ENCODE measurements at places on chromosomes 2 and 18. TPM values are rescaled to one million over a fixed set of nuclear protein-coding genes. Genes with fewer than 3 reads are reported as not detected.

Gene CACNB4
- total RNA-seq: 8.1 TPM

DNA sequence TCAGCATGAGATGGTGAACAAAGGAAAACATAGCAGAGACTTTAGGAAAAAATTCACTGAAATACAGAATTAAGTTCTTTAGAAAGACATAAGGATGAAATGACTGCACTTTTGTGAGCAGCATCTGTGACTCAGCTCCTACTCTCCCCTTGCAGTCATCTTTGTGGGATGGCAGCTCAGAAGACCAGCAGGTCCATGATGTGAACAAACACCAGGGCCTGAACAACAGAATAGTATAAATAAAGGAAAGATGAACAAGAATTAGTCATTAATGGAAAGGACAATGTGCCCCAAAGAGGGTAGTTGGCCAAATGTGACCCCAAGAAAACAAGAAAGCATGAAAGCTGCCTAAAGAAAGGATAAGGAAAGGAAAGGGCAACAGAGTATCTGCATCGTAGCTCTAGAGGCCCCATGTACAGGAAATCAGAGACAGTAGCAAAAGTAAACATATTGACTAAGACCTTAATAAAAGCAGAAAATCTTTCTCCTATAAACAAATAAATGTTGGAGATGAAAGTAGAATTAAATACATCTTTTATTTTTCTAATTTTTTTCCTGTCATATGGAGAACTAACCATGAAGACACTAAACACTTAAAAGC, 318.0 kb downstream of the ZEB2 start:
- DNase-seq: no peak

DNA sequence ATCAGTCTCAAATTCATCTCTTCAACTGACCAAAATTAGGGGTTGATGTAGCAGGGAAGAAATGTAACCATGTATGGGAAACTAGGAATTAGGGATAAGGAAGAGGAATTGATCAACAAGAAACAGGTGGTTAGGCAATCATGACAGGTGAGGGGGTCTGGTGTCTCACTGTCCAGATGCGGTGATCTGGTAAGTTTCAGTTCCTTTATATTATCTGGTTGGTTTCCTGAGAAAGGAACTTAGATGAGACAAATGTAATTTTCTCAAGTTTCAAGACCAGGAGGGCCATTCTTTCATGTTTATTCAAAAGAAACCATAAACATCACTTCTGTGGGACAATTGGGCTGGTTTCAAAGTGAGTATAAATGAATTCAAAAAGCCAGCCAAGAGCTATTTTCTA, 306.2 kb upstream of the KCNJ3 start:
- no peak for DNase-seq

Gene PELI1
- 45.3 TPM for total RNA-seq

DNA sequence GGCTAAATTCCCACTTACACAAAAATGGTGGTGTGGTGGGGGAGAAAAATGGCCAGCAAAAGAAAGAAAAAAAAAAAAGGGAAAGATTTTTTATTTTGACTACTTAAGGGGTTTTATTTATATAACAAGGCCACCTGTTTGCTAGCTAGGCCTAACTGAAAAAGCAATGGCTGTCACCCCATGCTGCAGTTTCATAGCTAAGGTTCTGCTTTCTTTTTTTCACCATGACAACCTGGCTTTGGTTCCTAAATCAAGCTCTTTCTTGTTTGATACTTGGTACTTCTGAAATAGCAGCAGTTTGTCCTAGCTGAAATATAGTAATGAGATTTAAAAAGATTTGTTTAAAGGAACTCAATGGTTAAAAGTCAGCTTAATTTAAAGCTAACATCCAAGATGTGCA, 433.2 kb upstream of the MEX3C start:
- no peak for DNase-seq

Gene ADD2
- 3.0 TPM for total RNA-seq

Gene CTAGE1
- 0.06 TPM for total RNA-seq

- DNase-seq: peak; percentile 40
Measured at GRCh38 chr18:7094427-7094826, 23.2 kb downstream of the LAMA1 start.

- DNase-seq: no peak
Measured at GRCh38 chr2:119230219-119231185, 6.9 kb downstream of the STEAP3 start.

Gene CRYGD
- not detected for total RNA-seq

DNA sequence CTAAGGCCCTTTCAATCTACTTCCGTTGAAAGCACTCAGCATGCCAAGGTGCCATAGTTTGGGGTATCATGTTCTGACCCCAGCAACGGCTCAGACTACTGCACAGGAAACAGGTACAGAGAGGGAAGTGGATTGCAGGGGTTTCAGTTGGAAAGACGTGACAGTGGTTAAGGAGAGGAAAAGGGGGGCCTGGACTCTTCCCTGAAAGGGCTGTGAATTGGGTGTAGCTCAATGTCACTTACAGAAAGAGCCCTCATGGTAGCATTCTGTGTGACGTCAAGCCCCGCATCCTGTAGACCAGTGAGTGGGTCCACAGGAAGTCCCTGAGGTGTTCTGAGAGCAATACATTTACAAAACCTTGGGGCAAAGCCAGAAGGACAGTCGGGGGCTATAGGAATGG, 121.5 kb upstream of the GYPC start:
- DNase-seq: no peak

- peak; percentile 32 for DNase-seq
Measured at GRCh38 chr18:62201870-62202269, 14.8 kb downstream of the RELCH start.

Gene GALR1
- not detected for total RNA-seq

DNA sequence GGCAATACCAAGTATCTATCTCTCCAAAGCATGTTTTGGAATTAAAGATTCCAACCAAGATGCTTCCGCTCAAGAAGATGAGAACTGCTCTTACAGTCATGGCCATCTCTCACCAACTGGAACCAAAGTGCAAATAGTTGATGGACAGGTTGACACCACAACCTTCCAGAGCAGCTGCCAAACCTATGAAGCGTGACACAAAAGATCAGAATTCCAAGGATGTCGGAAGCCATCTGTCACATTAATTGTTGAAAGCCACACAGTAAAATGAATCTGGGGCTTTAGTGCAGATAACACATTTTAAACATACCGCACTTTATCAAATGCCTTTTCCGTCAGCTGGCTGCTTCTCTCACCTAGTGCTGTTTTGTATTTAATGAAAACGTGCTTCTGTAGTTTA, 195.7 kb downstream of the CDH20 start:
- DNase-seq: no peak

Gene INPP1
- 26.7 TPM for total RNA-seq

DNA sequence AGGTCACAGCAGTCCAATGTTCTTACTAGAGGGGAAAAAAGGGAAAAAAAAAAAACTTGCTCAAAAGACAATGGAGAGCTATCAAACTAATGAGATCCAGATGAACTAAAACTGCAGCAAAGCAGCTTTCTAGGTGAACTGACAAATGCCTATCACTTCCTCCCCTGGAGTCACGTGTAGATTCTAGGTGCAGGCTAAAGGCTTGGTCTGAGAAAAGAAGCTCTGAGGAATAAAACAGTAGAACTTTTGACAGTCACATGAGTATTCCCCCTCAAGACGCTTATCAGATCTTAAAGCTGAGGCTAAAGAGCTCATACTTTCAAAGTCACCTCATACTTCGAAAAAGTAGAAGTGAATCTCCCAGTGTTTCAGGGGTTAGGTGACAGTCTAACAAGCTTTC, 42.3 kb downstream of the SMAD2 start:
- DNase-seq: no peak

Gene ANKRD53
- 0.82 TPM for total RNA-seq

DNA sequence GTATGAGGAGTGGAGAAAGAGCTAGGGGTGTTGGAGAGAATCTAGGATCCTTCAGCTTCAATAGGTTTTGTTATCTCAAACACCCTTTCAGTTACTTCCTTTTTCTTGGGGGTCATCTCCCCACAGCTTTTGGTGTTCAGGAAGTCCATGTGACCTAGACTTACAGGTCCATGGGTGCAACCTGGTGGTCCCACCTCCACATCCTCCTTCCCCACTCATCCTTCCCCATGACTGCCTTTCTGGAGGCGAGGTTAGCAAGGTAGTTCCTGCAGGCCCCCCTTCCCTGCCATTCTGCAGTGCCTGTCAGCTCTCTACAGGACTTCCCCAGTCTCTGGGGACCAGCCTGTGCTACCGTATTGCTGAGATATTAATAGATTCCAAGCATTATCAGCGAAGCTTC, 107.6 kb downstream of the TMEM17 start:
- no peak for DNase-seq

- no peak for DNase-seq
Measured at GRCh38 chr2:219871351-219871750, 243.9 kb downstream of the SLC4A3 start.

DNA sequence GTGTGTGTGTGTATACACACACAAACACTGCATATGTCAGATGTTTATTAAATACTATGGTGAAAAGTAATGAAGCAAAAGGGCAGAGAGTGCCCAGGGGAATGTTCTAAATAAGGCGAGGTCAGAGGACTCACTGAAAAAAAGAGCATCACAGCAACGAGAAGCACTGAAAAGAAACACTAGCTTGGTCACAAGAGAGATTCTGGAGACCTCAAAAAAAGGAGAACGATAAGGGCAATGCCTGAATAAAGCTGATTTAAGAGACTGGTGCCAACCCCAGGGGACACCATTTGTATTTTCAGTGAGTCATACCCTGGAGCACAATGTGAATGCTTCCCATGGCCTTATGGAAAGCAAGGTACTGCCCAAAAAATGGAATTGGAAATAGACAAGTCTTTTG, 14.5 kb downstream of the SLC40A1 start:
- DNase-seq: no peak

Gene SKOR2
- not detected for total RNA-seq

Gene BOLA3
- 36.4 TPM for total RNA-seq

- DNase-seq: no peak
Measured at GRCh38 chr18:49876536-49876935, 63.2 kb upstream of the ACAA2 start.

- no peak for DNase-seq
Measured at GRCh38 chr2:57973621-57974186, 72.9 kb upstream of the VRK2 start.

DNA sequence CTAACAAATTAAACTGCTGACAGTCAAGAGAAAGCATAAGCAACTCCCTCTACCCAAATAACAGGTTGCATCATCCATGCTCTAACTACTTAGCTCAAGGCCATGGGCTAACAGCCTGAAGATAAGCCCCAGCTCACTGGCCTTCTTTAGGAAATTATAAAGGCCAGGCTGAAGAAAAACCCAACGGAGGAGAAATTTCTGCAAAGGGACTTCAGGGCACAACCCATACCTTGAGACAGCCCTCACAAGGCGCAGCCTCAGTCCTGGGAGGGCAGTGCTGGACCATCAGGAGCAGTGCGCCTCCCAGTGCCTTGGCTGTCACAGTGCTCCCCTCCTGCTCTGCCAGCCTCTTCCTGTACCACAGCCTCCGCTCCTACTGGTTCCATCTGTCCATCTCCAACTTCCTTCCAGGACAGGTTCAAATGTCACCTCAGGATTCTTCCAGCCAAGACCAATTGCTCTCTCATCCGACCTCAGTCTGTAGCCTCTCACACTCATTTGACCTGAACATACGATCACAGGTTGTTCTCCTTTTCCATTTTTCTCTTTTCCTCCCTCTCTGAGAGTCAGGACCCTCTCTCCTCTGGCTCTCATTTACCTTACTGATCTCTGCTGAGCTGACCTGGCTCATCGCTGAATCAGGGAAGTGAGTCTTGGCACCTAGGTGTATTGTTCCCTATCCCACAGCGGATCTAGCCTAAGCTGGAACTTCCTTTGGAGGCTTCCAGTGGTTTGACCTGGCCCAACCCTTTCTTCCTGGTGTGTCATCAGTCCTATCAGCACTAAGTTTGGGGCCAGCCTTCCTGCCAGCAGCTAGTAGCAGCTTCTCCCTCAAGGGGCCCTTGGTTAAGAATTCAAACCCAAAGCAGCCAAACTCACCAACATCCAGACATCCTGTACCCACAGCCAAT, 1.9 kb downstream of the MCFD2 start:
- no peak for DNase-seq

Gene SP100
- 89.3 TPM for total RNA-seq

Gene NEU2
- total RNA-seq: not detected

Gene EIF2AK2
- 30.2 TPM for total RNA-seq

DNA sequence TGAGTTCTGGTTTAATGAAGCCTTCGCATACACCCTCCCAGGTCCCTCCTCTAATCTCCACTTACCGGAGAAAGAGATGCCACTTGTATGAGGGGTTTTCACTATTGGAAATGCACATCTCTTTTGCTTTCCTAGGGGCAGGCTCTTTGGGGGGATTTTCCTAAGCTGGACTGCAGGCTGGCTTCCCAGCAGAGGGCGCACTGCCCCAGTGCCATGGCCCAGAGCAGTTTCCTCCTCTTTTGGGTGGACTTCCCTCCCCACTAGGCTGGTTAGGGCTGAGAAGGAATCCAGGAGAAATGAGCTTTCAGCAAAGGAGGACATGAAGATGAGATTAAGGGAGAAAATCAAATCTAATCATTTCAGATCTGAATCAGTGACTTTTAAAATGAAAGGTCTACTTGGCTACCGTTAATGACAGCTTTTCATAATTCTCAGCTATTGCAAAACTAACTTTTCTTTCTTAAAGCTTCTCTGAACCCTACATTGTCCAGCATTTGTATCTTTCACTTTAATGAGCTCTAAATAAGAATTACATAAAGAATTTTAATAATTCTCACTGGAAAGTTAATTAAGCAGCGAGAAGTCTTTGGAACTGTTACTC, 784.1 kb upstream of the FANCL start:
- peak; percentile 69 for DNase-seq

Gene C2orf80
- total RNA-seq: not detected

DNA sequence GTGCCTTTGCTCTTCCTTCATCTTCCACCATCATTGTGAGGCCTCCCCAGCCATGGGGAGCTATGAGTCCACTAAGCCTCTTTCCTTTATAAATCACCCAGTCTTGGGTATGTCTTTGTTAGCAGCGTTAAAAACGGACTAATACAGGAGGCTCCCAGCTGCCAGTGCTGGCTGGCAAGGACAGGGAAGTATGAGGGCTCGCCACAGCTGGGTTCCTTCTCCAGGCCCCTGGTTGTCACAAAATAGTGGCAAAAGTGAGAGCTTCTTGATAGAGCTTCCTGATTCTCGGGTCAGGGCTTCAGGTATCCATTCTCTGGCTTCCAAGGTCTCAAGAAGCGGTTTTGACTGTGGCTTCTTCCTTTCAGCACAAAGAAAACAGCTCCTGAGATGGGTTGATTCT, 85.0 kb downstream of the ZNF516 start:
- no peak for DNase-seq

- DNase-seq: peak; percentile 77
Measured at GRCh38 chr2:220687231-220687843, 884.8 kb downstream of the EPHA4 start.

Gene EVX2
- total RNA-seq: not detected

Gene LHCGR
- 0.26 TPM for total RNA-seq

GRCh38 chr2:206764673-206765241, 371 bp downstream of the MDH1B start:
- no peak for DNase-seq

- no peak for DNase-seq
Measured at GRCh38 chr18:40235323-40235722, 1719.7 kb upstream of the PIK3C3 start.

Gene LOXHD1
- 1.9 TPM for total RNA-seq

DNA sequence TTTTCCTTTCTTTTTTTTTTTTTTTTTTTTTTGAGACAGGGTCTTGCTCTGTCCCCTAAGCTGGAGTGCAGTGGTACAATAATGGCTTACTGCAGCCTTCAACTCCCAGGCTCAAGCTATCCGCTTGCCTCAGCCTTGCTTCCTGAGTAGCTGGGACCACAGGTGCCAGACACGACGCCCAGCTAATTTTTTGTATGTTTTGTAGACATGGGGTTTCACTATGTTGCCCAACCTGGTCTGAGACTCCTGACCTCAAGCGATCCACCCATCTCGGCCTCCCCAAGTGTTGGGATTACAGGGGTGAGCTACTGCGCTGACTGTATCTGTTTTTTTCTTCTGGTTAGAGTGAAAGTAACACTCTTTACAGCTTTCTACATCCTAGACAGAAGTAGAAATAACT, 240.3 kb upstream of the FBXO11 start:
- no peak for DNase-seq

Measured in lung (tissue), 17 donors.